ENCODE measurements at places on chromosomes 11 and 22.
A peak's percentile ranks its signal among the peaks of the same experiment; 100 is the strongest.

- no peak for DNase-seq
Observed at GRCh38 chr11:1852877-1853276, at the start of gene LSP1. LSP1 (plus strand) TSS chr11:1853084; CDS start chr11:1853145, 61 bp downstream.

GRCh38 chr11:125202362-125202880, 37.9 kb downstream of the PKNOX2 start:
- DNase-seq = no peak

DNA sequence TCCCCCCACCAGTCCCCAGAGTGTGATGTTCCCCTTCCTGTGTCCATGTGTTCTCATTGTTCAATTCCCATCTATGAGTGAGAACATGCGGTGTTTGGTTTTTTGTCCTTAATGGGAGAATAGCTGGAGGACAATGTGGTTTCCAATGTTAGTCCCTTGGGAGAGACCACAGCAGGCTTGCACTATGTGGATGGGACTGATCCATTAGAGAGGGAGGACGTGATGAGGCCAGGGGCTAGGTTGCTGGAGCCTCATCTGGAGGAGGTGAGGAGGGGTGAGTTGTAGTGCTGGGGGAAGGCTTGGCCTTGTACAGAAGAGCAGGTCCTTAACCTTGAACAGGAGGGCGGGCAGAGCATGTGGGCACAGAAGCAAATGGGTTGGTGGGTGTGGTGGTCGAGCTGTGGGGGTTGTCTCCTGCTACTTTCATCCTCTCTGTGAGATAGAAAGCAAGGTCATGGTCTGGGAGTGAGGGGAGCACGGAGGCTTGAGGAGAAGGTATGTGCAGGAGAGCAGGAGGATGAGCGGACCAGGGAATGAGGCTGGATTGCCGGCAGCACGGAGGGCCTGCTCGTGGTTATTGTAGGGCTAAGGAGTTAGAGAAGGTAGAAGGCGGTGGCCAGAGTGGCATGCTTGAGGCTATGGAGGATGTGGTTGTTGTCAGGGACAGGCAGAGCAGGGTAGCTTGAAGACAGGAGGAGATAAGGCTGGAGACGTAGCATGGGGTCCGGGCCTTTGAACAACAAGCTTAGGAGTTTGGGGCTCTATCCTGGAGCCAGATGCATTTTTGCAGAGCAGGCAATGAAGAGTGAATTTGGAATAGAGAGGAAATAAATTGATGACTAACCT, 11.2 kb upstream of the SREBF2 start:
- peak; percentile 68 for DNase-seq

DNA sequence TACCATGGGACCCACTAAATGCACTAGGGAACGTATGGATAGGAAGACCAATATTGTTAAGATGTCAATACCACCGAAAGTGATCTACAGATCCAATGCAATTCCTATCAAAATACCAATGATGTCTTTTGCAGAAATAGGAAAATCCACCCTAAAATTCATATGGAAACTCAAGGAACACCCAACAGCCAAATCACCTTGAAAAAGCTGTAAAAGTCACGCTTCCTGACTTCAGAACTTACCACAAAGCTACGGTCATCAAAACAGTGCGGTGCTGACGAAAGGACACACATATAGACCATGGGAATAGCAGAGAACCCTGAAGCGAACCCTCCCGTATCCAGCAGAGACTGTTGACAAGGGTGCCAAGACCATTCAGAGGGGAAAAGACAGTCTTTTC, 20.5 kb downstream of the BRD1 start:
- DNase-seq = no peak

DNA sequence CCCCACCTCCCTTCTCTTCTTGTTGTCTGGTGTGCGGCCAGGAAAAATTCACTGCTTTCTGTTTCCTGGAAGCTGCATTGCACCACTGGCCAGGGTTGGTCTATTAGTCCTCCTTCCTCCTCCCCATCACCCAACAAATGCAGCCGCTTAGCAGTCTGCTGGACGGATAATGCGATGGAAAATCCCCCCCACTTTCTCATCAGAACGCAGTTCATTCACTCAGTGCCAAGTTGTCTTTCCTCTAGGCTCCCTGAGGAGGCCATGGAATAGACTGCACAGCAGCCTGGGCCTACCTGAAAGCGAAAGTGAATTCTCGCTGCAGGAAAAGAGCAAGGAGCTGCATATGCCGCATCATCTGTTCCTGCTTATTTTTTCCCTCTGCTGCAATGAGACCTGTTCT, 513.6 kb downstream of the METTL15 start:
- DNase-seq = no peak

GRCh38 chr11:41457216-41458014, 2.0 kb downstream of the LRRC4C start:
- no peak for DNase-seq

- peak; percentile 53 for DNase-seq
Observed at GRCh38 chr11:16403851-16404250, 47.5 kb upstream of the SOX6 start.

DNA sequence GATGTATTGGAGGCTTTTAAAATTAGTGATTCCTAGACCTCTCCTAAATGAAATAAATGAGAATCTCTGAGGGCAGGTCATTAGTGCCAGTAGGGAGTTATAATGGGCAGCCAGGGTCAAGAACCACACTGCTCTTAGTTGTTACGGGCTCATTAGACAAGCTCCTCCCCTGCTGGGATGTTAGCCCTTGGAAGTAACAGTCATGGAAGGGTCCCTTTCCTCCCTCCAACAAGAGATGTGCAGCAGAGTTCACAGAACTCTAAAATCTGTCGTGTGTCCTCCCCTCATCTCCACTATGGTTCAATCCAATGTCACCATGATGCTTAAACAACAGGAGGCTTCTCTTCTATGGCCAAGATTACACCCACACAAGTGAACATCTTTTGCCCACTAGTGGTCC, 419.5 kb downstream of the INSC start:
- no peak for DNase-seq

- no peak for DNase-seq
Observed at GRCh38 chr11:105466582-105467228, 143.2 kb upstream of the GRIA4 start.

- no peak for DNase-seq
Observed at GRCh38 chr22:49812838-49813237, 14.8 kb downstream of the BRD1 start.

GRCh38 chr11:10628508-10629236, 60.2 kb upstream of the LYVE1 start:
- no peak for DNase-seq

- no peak for DNase-seq
Observed at GRCh38 chr11:70519117-70519516, 120.8 kb downstream of the CTTN start.

GRCh38 chr22:36999463-36999862, 19.8 kb downstream of the TST start:
- no peak for DNase-seq

GRCh38 chr11:91265946-91266345, 958.7 kb upstream of the FAT3 start:
- DNase-seq = no peak

- peak; percentile 26 for DNase-seq
Observed at GRCh38 chr11:396511-396947, 2.5 kb downstream of the PKP3 start.
